ENCODE measurements at places on chromosomes 16 and 17.

DNA sequence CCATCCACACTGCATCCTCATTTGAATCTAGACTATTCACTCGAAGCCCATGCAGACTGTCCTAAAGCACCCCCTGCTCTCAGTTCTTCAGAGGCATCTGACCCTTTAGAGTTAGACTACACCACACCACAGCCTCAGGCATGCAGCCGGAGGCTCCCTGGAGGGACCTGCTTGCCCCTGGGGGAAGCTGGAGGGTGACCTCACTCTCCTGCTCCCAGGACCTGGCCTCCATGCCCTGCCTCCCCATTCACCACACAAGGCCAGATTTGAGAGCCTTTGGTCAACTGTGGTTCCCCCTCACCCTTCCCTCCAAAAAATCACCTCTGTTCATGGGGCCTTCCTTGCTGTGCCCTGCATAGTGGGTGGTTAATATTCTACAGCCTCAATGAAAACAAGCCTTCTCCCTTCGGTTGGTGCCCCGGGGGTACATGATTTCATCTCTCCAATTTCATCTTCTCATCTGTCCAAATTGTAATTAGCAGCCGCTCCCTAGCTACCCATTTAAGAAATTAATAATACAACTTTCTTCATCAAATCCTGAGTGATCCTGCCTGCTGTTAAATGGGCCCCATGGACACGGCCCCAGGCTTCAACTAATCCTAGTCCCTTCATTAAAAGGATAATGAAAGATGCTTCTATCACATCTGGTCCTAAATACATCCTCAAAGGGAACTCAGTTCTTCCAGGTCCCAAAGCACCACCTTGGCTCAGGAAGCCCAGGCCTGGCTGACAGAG lies 24.4 kb downstream of the ABCC12 start:
- no peak for DNase-seq

- DNase-seq = no peak
Measured at GRCh38 chr17:44637066-44637465, 19.2 kb upstream of the MEIOC start.

- no peak for DNase-seq
Measured at GRCh38 chr16:49911430-49911829, 55.5 kb upstream of the ZNF423 start.

DNA sequence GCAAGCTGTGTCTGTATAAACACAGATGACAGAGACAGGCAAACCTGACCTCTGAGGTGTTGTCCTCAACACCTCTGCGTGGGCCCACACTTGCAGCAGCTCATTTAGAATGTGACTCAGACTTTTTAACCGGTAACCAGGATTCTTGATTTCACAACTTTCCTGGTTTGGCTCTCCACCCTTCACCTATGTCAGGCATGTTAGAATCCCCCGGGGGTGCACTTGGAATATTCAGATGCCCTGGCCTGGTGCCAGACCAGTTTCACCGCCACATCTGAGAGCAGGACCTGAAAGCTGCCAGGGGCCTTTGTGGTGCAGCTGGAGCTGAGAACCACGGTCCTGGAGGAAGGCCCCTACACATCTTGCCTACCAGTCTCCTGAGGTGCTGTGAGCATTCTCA lies 4.8 kb downstream of the DHODH start:
- no peak for DNase-seq

DNA sequence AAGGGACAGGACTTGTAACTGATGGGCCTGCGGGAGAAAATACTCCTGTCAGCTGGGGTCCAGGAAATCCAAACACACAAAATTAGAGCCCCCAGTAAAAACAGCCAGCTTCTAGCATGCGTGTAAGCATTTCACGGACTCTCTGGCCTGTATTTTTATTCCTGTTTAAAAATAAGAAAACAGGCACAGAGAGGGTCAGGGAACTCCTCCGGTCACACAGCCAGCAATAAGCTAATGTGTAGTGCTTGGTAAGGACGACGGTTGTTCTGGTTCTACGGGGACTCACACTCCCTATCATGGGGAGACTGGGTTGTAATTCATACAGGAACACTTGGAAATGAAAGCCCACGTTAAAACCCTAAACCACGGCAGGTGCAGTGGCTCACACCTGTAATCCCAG lies 1.5 kb upstream of the TCF25 start:
- no peak for DNase-seq

- DNase-seq = no peak
Measured at GRCh38 chr17:17353625-17354484, 50.7 kb downstream of the NT5M start.

DNA sequence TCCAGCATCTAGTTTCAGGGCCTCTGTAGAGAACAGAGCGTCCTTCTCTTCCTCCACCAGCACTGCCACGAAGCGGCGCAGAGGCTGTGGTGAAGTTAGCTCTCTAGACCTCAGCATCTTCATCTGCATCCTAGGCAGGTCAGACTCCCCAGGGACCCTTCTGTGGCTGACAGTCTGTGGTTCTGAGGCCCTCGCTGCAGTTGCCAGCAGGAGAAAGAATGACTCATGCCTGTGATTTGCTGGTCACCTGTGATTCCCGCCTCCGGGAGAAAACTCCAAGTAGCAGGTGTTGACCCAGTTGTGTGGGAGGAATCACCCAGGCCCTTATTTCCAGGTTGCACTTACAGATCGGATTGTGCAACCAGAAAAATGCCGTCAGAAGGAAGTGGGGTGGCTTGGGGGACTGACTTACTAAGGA lies 117.3 kb upstream of the CACNG5 start:
- DNase-seq = no peak

GRCh38 chr17:59331929-59332748 lies 684 bp downstream of the YPEL2 start:
- DNase-seq = no peak

GRCh38 chr16:79607587-79607986 lies 7.0 kb upstream of the MAF start:
- DNase-seq = no peak

DNA sequence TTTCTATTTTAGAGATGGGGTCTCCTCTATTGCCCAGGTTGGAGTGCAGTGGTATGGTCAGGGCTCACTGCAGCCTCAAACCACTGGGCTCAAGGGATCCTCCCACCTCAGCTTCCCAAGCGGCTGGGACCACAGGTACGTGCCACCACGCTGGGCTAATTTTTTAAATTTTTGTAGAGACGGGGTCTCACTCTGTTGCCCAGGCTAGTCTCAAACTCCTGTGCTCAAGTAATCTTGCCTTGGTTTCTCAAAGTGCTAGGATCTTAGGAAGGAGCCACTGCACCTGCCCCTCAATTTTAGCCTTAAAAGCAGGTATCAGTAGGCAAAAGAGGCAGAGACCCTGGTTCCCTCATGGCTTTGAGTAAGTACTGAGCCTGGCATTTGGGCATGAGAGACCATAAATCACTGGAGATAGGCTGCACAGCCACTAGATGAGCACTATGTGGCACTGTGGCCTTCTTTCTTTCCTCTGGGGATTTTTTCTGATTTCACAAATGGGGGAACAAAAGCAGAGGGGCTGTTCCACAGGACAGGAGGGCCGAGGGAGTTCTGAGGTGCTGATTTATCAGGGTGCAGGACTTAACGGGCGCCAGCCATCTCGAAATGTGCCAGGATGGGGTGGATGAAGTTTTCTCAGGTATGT lies 82.2 kb downstream of the PLXDC1 start:
- DNase-seq = no peak

GRCh38 chr16:82755570-82756282 lies 129.0 kb downstream of the CDH13 start:
- DNase-seq = no peak

DNA sequence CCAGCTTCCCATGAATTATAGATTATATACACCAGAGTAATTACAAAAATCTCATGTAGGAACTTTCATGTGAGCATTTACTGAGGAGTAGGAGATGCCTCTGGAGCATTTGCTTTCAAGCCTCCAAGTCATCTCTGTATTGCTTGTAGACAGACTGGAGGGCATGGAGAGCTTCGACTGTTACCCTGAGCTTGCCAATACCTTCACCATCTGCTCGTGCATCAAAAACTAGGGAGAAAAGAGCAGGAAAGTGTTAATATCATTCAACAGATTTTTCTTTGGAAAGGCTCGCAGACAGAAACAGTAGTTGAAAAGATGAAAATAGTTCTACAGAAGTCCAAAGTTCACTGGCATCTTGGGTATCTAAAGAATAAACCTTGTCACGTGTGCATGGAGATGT lies 99.0 kb upstream of the AKTIP start:
- no peak for DNase-seq

DNA sequence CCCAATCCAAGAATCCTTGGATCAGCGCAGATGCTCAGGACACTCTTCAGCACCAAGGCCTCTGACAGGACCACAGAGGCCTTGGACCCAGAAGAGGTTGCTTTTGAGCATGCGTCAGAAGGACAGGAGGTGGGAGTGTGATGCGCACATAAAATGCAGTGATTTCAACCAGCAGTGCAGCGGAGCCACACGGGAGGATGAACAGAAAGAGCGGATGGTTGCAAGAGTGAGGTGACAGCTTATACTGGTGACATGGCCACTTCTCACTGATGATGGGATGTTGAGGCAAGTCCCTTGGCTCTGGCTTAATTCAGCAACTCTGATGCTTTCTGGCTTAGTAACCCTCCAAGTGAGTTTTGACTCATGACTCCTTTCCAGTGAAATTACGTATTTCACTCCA lies 25.2 kb upstream of the ERN1 start:
- no peak for DNase-seq

DNA sequence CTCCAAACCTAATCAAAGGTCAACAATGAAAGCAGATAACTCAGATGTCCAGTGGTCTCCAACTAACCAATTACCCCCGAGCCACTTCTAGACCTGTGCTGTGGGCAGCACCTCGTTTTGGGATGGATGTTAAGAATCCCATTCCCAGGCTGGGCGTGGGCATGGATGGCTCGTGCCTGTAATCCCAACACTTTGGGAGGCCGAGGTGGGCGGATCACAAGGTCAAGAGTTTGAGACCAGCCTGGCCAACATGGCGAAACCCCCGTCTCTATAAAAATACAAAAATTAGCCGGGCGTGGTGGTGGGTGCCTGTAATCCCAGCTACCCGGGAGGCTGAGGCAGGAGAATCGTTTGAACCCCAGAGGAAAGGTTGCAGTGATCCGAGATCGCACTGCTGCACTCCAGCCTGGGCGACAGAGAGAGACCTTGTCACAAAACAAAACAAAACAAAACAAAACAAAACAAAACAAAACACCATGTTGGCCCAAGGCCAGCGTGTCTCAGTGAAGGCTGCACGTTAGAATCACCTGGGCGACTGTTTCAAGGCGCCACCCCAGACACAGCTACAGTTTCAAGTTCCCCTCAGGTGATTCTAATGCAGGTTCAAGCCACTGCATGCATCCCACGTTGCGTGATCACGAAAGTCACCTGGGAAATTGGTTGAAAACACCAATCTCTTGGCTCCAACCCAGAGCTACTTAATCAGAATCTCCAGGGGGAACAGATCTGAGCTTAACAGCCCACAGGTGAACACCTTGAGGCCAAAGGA lies 21.3 kb downstream of the COX4I1 start:
- no peak for DNase-seq

DNA sequence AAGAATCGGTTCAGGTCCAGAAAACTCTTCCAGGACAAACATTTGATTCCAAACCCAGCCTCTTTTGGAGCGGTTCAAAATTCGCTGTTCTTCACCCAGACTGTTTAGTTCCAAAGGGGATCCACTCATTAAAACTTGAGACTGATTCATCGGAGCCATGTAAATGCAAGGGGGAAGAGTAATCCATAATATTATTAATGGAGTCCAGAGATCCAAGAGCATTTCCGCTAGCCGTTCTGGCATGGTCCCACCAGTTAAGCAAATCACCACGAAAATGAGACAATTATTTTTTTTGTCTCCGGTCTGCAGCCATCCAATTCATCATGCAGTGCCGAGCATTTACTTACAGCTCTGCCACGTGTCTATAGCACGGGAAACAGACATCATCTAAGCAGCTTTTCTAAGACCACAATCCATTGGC lies 15.1 kb downstream of the CDH8 start:
- DNase-seq = no peak

DNA sequence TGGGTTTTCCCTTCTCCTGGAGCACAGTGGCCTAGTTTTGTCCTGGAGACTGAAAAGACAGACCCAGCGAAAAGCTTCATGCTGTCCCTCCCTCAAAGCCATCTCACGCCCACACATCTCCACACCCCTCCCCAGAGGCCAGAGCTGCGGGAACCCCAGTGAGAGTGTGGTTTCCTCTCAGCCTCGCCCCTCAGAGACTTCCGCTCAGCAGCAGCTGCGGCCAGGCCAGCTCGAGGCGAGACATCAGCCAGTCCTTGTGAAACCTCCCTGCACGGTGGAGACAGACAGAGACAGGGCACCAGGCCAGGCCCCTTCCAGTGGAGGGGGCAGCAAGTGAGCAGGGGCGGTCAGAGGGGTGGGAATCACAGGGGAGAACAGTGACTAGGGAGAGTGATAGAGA lies 77.0 kb upstream of the TNRC6C start:
- no peak for DNase-seq

DNA sequence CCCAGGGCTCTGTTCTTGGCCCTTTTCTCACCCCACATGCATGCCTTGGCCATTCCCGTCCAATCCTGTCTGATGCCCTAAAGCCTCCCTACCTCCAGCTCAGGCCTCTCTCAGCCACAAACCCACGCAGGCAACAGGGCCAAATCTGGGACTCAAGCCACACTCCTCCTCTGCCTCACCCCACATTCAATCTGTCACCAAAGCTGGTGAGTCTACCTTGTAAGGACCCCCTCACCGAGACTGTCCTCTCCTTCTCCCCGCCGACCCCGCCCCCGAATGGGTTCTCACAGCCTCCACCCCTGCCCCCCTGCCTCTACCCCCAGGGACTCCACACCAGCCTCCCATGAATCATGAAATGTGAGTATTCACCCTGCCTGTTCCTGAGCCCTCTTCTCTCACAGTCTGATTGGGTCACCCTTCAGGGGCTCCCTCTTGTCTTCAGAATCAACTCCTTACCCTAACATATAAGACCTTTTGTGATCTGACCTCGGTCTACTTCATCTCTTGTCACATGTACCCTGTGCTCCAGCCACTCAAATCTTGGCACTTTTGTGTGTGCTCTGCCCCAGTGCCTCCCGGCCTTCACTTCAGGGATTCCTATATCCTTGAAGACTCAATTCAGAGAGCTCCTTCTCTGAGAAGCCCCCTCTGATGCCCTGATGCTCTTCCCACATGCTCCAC lies 10.7 kb downstream of the EPOP start:
- no peak for DNase-seq

GRCh38 chr16:77062878-77063675 lies 127.9 kb upstream of the MON1B start:
- DNase-seq = no peak

- DNase-seq = peak; percentile 6
Measured at GRCh38 chr16:5918567-5919130, 821.1 kb upstream of the EEF2KMT start.

- no peak for DNase-seq
Measured at GRCh38 chr17:43667947-43668348, 6.2 kb upstream of the MEOX1 start.

DNA sequence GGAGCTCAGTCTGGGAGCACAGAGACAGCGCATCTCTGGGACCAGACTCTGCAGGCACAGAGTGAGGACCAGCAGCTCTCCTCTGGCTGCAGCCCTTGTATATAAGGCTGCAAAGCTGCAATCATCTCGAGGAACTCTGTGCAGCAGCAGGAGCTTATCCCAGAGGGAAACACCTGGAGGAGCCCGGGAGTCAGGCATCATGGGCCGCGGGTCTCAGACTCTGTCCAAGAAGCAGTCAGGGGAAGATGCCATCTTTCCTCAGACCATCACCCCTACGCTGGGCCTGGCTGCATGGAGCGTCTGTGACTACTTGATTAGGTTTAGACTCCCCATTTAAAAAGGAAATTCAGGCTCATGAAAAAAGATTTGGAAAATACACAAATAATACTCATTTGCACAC lies 122.0 kb downstream of the IRF8 start:
- no peak for DNase-seq

- no peak for DNase-seq
Measured at GRCh38 chr17:80477647-80478478, 1.5 kb upstream of the NPTX1 start.
